ENCODE measurements at places on chromosomes 3 and 15.
A peak's percentile ranks its signal among the peaks of the same experiment; 100 is the strongest.

- DNase-seq = no peak
These were observed 91.5 kb downstream of the CD47 start for GRCh38 chr3:107999215-107999775.

DNA sequence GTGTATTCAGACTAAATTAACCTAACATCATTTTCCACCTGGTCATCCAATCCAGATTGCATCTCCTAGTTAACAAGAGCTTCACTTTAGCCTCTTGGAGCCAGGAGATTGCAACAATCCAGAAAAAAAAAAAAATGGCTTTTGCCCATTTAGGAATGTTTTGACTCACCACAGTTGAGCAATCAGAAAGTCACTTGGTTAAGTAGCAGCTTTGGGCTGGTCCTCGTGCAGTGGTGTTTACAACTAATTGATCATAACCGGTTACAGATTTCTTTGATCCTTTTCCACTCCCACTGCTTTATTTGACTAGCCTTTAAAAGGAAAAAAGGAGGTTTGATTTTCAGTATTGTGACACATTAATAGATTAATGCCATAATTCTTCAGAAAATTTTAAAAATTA is 688.8 kb upstream of the CCDC54 start:
- DNase-seq = peak; percentile 87

DNA sequence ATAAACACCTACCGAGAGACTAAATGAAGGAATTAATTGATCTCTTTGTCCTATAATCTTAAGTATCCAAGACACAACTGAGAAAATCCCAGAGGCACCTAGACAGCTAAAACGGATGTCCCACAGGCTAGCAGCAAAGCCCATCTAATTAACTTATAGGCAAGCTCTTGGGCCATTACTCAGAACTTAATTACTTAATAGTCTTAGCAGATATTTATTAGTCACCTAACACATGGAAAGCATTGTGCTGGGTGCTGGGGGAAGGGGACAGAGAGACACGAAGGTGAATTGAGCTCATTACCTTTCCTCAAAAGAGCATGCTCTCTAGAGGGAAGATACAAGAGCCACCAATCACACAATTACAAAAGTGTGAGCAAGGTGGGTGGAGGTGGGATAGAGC is 189.8 kb upstream of the PROK2 start:
- no peak for DNase-seq

DNA sequence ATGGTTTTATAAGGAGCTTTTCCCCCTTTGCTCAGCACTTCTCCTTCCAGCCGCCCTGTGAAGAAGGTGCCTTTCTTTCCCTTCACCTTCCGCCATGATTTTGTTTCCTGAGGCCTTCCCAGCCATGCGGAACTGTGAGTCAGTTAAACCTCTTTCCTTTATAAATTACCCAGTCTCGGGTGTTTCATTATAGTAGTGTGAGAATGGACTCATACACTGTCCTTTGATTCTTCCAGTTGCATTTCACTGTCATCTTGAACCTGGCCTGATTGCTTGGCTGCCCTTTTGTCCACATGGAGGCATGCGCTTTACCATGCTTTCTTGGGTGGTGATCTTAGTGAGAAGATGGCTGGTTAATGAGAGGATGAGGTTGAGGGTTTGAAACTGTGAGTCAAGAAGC is 23.2 kb downstream of the USP13 start:
- DNase-seq = no peak

DNA sequence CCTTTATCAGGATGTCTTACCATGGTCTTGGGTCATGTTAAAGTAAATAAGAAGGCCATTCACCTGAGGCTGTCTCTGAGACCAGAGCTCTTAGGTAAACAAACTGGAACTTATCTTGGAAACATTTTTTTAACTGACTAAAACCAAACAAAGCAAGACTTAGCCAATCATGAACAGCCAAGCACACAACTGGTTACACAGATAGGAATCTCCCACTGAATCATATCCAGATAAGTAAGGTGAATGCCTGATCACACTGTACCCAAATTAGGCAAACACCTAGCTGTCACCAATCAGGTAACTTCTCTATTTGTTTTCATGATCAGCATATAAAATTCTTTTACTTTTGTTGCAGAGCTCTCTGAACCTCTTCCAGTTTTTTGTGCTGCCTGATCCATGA is 205.4 kb downstream of the CNTN3 start:
- no peak for DNase-seq

- DNase-seq = no peak
These were observed 10.8 kb downstream of the ANAPC13 start for GRCh38 chr3:134474956-134475355.

DNA sequence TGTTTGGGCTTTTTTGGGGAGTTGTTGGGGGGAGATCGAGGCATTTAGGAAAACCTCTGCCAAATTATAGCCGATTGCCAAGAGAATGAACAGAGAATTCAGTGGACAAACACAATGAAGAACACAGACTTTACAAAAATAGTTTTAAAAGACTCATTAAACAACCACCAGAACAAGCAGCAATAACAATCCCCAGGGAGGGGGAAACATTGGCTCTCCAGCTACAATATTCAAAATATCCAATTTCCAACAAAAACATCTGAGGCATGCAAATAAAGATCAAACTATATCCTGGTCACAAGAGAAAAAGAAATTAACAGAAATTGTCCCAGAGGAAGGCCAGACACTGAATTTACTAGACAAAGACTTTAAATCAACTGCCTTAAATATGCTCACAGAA is 24.5 kb upstream of the ANKRD28 start:
- DNase-seq = no peak

GRCh38 chr15:50116477-50116876 is 2.6 kb downstream of the ATP8B4 start:
- no peak for DNase-seq

DNA sequence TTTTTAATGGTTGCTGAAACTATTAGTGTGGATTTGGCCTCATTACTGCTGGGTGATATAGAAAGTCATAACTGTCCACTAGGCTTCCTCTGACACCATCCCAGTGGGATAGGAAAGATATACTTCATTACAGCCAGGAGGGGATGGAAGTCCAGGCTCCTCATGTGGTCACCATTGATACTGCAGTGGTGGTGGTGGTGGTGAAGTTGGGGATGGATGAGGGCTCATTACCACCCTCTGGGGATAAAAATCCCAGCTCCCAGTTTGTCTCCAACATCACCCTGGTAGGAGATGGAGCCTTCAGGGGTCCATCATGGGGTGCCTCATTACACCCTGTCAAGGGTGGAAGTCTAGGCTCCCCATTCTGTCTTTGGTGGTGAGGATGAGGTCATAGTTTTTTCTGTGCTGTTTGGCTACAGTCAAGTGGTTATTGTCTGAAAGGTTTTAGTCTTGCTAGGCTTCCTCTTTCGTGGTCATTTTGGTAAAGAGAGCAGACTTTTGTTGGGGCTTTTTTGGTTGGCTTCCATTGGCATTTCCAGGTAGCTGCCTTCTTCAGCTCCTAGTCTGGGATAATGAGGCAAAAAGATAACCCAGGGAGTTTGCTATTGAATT is 30.1 kb upstream of the FILIP1L start:
- DNase-seq = no peak

DNA sequence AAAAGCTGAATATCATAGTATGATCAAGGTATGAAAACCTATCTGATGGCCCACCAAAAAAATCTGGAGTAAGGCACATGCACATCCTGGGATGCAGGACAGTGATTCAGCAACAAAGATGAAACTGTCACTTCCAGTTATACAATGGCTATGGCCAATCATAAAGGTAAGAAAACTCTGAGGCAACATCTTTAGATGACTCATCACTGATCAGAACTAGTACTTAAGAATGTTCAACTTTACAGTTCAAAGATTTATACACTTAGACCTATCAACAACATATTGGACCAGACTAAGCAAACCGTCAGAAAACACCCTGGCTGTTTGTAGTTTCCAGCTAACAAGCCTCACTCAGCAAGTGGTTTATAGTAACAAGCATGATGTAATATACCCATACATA is 21.3 kb upstream of the PLCH1 start:
- DNase-seq = no peak

GRCh38 chr3:153348457-153349107 is 186.6 kb downstream of the RAP2B start:
- peak; percentile 37 for DNase-seq

GRCh38 chr15:85785887-85786780 is 8.6 kb downstream of the KLHL25 start:
- no peak for DNase-seq

DNA sequence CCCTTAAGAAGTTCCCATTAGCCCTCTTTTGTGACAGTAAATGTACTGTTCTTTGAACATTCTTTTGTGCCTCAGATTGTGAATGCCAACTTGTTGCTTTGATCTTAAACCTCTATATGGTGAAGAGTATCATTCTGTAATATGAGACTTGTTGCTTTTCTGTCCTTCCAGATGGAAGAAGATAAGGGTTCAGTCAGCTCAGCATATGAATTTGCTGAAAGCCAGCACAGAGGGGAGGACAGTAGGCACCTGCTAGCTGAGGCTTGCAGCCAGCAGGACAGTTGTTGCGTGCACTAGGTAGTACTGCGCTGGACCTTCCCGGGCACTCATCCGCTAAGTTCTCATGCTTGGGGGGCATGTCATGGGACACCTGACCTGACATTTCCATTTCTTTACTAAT is 74.7 kb downstream of the DCUN1D1 start:
- no peak for DNase-seq

- DNase-seq = no peak
These were observed at the start of gene BOC for GRCh38 chr3:113211330-113212149. Gene BOC (plus strand): TSS chr3:113211557. CDS start chr3:113249803, 38,246 bp downstream.

DNA sequence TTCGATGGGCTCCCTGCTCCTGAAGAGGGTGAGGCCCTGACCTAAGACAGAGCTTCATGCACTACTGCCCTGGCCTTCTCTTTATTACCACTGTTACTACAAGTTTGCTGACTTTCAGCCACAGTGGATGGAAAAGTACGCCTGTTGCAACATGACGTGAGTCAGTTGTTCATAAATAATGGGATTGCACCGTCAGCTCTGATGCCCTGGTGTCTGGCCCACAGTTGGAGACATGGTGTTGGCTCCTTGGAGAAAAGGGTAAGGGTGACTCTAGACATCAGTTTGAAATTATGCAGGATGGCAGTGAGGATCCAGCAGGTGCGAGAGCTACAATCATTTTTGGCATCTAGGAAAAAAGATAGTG is 5.5 kb downstream of the PAQR5 start:
- DNase-seq = peak; percentile 80

GRCh38 chr3:38542401-38543298 is 46.5 kb downstream of the EXOG start:
- no peak for DNase-seq

- no peak for DNase-seq
These were observed 85.5 kb downstream of the FOXP1 start for GRCh38 chr3:71497971-71498444.

- no peak for DNase-seq
These were observed 67.5 kb upstream of the AKAP13 start for GRCh38 chr15:85312929-85313331.

GRCh38 chr3:97793420-97794019 is 28.3 kb upstream of the CRYBG3 start:
- DNase-seq = peak; percentile 25

DNA sequence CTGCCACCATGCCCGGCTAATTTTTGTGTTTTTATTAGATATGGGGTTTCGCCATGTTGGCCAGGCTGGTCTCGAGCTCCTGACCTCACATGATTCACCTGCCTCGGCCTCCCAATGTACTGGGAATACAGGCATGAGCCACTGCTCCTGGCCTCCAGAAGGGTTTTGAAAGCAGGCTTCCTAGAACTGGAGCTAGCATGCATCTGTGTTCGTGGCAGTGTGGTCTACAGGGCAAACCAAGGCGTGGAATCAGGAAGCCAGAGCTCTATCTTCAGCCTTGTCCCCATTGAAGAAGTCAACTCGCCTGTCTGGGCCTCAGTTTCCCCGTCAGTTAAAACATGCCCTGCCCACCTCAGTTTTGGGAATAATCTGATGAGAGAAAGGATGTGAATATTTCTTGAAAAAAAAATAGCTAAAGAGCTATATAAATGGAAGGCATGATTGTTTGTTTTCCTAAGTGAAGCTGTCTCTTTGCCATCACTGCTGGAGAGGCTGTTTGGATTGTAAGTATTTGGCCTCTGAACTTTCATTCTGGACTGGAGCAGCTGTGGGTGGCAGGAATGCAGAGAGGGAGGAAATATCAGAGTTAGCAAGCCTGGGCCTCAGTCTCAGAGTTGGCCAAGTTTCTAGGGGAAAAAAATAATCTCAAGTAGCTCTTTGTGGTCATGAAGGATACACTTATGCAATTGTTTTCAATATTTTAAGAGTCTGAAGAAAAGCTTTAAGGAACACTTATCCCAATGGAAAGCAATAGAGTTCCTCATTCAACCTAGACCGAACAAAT is 36.5 kb upstream of the UACA start:
- peak; percentile 96 for DNase-seq

DNA sequence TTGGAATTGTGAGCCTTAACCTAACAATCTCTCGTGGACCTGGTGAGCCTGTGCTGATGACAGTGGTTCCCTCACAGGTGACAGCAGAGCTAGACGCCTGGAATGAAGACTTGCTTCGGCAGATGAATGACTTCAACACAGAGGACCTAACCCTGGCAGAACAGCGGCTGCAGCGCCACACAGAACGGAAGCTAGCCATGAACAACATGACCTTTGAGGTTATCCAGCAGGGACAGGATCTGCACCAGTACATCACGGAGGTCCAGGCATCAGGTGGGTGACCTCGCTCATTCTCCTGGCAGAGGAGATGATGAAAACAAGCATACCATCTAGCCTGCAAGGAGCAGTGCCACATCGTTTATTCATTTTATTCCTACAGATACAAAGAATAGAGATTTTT is 316.9 kb upstream of the UMPS start:
- DNase-seq = no peak
